NCI-H524 (cell line): ENCODE measurements at places on chromosomes 5 and 9.
A peak's percentile ranks its signal among the peaks of the same experiment; 100 is the strongest.

DNA sequence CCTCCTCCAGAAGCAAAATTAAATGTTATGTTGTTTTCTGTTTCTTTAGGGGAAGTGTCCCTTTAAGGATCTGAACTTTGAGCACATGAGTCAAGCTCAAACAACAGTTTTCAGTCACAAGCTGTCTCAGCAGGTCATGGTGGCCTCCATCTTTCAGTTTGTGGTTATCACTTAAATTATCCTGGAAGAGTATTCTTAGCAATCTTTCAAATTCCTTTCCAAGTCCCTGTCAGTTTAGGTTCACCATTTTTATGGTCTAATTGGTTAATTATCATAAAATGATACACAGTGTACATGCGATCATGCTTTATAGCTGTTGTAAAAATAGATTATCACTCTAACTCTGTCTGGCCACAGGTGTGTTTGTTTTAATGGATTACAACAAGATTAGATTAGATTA is 43.1 kb upstream of the SELENOP start:
- DNase-seq, result no peak

- peak; percentile 49 for DNase-seq
These were observed 15.3 kb downstream of the HNRNPH1 start for GRCh38 chr5:179608131-179608581.

DNA sequence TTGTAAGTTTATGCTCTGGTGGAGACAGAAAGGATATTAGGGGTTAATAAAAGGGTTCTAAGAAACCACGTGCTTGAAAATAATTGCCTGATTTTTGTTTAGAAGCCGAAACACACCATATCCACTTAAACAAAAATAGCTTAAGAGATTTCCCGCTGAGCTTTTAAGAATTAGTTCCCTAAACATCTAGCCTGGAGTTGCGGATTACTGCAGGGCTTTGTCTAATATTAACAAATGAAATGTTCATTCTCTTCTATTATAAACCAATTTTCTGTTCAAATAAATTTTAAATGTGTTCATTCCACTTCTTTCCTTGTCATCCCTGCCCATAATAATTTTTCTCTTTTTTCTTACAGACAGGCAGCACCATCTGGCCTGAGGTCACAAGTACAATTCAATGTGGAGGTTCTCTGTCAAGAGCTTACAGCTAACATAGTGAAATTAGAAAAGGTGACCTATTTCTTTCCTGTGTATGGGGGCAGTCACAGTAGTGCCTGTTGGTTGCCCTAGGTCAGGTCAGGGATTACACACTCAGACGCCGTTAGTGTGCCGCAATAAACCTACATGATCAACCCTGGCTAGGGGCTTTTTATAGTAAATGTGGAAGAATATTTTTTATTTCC is 65.3 kb downstream of the GRAMD2B start:
- DNase-seq, result peak; percentile 48

DNA sequence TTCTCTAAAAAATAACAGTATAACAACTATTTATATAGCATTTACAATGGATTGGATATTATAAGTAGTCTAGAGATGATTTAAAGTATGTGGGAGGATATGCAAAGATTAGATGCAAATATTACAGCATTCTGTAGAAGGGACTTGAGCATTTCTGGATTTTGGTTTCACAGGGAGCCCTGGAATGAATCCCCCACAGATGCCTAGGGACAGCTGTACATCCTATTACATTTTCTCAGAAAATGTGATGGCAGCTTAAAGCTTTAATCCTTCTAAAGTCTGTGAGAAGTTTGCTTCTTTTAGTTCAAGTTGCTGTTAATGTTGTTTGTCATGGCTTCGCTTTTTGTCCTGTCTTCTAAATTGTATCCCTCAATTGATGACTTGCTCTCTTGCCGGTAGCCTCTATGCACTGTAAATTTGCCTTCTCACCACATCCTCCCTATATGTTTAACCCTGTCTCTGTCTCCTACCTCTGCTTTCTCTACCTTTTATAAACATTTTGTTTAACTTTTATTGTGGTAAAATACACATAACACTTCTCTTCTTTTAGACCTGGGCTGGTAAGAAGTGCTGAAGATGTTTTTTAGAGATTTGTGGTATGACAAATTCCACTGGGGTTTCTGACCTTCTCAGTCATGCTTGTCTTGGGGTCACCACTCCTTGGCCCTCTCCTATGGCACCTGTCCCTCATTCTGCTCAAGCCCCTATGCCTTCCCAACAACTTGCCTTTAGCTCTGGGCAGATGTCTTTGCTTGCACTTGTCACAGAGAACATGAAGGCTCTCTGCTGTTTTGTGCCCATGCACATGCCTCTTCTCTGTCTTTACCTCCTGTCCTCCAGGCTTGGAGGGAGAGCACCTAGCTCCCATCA is 37.9 kb downstream of the LNPEP start:
- no peak for DNase-seq

- DNase-seq, result no peak
These were observed 149.7 kb downstream of the ESM1 start for GRCh38 chr5:54835647-54836046.

- DNase-seq, result no peak
These were observed 312.6 kb downstream of the DRD1 start for GRCh38 chr5:175131432-175131831.

DNA sequence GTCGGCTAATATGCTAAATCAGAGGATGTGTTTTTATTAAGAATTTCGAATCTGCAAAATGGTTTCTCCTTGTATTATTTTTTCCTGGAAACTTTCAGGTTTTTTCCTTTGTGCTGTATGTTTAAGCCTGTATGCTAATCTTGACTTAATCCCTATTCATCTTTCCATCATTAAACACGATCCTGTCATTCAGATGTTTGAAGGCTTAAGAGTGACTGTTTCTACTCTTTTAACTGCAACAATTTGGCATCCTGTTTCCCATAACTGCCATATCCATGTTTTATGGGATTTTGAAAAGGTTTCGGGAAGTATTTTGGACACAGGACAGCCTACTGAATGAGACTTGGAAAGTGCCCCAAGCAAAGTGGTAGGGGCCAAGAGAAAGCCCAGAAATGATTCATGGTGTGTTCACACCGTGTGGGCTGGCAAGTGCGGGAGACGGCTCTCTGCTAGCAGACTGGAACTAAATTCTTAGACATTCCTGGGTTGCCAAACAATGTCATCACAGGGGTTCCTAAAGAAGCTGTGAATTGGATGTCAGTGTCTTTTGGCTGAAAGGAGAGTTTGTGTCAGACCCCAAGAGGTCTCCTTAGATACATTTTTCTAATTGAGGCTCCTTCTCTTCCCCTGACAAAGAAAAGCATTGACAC is 125.4 kb upstream of the ADAMTS16 start:
- peak; percentile 73 for DNase-seq

DNA sequence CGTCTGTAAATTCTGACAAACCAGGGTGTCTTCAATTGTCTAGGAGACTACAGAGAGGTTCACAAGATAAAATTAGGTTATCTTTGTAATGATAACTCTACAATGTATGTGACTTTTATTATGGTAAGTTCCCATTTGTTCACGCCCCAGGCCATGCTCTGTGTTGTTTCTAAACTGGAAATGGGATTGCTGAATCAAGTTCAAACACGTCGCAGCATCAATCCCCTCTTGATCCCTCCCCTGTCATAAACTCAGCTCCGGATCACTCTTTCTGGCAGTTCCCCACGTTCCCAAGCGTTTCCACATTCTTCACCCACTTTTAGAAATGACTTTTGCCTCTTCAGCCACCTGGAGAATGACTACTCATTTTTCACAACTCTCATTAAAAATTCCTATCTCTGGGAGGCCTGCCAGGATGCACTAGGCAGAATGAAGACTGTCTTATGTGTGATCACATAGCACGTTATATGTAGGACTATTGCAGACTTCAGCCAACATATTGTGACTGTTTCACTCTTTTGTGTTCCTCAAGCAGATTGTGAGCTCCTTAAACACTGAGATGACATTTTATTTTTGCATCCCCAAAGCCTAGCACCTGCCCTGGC is 1124.2 kb upstream of the WWC1 start:
- no peak for DNase-seq

- DNase-seq, result no peak
These were observed 25.1 kb downstream of the ERGIC1 start for GRCh38 chr5:172858990-172859811.

DNA sequence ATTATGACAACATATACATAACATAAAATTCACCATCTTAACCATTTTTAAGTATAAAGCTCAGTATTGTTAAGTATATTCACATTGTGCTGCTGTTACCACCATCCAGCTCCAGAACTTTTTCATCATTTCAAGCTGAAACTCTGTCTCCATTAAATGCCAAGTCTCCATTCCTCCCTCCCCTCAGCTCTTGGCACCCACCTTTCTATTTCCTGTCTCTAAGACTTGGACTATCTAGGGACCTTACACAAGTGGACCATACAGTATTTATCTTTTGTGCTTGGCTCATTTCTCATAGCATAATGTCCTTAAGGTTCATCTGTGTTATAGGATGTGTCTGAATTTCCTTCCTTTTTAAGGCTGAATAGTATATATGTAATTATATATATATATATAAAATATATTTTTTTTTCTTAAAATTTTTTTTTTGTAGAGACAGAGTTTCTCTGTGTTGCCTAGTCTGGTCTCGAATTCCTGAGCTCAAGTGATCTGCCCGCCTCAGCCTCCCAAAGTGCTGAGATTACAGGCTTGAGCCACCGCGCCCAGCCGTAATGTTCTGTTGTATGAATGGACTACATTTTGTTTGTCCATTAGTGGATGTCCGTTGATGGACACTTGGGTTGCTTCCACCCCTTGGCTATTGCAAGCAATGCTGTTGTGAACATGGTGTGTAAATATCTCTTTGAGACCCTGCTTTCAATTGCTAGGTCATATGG is 72.3 kb downstream of the EHMT1 start:
- DNase-seq, result no peak

GRCh38 chr5:485946-486491 is 38.2 kb downstream of the SLC9A3 start:
- DNase-seq, result peak; percentile 49

GRCh38 chr5:35822511-35822910 is 34.2 kb upstream of the IL7R start:
- no peak for DNase-seq

GRCh38 chr9:79387101-79387835 is 184.5 kb upstream of the TLE4 start:
- no peak for DNase-seq

DNA sequence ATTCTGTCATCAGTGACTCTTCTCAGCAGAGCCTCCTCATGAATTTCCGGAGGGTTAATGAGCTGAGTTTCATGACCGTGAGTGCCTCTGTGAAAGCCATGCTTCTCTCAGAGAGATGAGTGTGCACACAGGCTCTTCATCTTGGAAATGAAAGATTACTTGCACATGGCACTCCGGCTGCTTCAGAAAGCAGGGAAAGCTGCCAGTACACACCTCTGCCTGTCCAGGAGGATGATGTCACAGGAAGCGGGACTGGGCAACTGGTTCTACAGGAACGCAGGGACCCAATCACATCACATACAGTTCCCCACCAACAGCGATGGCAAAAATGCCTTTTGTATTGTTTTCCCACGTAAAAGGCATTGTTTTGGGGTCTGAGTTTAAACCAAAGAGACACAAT is 286.0 kb upstream of the DAP start:
- DNase-seq, result no peak

GRCh38 chr5:79853676-79854418 is 137.2 kb downstream of the MTX3 start:
- DNase-seq, result no peak

DNA sequence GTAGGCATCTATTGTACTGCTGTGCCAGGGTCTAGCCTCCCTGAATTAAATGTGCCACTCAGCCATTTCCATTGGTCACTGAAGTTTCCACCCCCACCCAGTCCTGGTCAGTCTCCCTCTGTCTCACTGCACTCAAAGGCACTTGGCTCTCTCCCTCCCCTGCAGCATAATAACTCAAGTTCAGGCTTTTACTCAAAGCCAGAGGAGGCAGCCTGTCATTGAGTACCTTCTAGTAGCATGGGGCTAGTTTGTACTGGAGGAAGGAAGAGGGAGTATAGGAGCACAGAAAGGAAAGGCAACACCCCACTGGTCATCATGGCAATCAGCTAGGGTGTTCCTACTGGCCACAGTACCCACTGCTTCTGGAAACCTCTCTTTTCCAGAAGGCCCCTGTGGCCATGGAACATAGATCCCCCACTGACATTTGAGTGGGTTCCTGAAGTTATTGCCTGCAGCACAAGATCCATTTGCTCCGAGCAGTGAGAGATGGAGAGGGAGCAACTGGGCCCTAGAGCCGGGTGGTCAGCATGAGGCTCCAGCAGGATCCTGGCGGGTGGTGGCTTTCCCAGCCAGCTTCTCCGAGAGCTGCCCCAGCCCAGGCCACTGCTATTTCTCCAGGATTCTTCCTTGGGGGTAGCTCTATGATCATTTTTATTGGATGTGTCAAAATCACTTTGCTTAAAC is 89.9 kb upstream of the CPEB4 start:
- no peak for DNase-seq

GRCh38 chr5:28132151-28132550 is 1093.8 kb upstream of the CDH9 start:
- DNase-seq, result no peak

- DNase-seq, result no peak
These were observed 454.2 kb upstream of the SGCD start for GRCh38 chr5:155872629-155873220.

GRCh38 chr5:152271420-152271819 is 133.7 kb downstream of the NMUR2 start:
- DNase-seq, result peak; percentile 59

- no peak for DNase-seq
These were observed 44.4 kb downstream of the FNBP1 start for GRCh38 chr9:129998491-129999140.

- DNase-seq, result no peak
These were observed 20.1 kb downstream of the PDE6A start for GRCh38 chr5:149924486-149924885.

GRCh38 chr5:113663879-113664541 is 150.5 kb downstream of the YTHDC2 start:
- peak; percentile 66 for DNase-seq

- no peak for DNase-seq
These were observed 88.7 kb downstream of the RAPGEF1 start for GRCh38 chr9:131651160-131651559.

- no peak for DNase-seq
These were observed 25.6 kb upstream of the TUSC1 start for GRCh38 chr9:25703701-25704357.

GRCh38 chr9:98385751-98386150 is 130.3 kb upstream of the TBC1D2 start:
- DNase-seq, result no peak

DNA sequence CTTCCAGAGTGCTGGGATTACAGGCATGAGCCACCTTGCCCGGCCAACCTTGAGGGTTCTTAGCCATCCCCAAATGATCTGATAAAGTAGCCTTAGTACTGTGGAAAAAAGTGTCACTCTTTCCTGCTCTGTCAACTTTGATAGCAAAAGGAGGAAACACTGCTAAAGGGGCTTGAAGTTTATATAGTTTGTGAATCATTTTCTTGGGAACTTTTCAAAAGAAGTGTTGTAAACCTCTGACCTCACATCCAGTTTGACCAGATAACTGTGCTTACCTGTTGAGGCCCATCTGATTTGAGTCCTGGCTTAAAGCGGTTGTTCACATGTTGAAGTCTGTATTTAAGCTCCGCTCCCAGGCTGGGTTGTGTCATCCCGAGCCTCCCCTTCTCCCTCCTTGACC is 303.3 kb downstream of the DOCK8 start:
- no peak for DNase-seq
